ENCODE measurements at places on chromosomes 12 and 14.

DNA sequence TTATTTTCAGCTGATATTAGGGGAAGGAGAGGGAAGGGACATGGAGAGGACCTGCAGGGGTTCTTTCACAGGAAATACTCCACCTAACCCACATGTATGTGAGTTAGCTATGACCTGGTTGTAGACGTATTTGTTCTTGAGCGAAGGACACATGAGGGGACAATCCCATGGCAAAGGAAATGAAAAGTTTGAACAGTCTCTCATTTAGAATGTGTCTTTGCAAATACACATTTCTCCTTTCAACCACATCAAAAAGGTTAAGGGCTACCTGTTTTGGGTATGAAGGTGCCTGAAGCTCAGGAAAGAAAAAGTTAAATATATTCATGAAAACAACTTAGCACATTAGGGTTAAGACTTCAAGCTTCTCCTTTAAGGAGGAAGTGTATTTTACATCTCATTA is 7.4 kb downstream of the PYGL start:
- DNase-seq = no peak

DNA sequence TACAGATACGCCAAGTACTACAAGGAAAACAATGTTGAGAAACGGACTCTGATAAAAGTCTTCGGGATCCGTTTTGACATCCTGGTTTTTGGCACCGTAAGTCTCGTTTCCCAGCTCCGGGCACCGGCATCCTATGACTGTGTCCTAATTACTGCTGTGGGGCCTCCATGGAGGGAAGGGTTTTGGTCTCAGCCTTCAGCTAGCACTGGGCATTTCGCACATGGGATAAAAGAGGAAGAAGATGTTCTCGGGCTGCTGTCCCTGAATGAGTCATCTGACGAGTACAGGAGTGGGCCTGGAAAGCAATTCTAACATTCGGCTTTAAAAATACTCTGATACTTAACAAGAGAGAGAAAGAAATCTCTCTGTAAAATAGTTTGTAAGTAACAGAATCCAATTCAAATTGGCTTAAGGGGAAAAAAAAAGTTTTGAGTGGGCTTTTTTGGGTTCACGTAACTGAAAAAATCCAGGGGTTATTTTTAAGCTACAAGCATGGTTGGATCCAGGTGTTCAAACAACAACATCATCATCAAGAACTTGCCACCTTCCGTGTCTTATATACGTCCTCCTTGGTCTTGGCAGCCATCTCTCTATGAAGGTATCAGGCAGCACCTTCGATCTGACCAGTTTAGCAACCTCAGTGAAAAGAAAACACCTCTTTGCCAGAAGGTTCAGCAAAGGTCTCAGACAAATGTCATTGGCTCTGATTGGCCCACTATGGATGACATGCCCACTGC is 34.4 kb upstream of the P2RX4 start:
- no peak for DNase-seq

- no peak for DNase-seq
These were observed 55.1 kb downstream of the TTC6 start for GRCh38 chr14:37650356-37651037.

GRCh38 chr12:34386621-34387255 is 364.4 kb downstream of the ALG10 start:
- no peak for DNase-seq

- no peak for DNase-seq
These were observed 16.2 kb downstream of the FAM222A start for GRCh38 chr12:109729801-109730200.

DNA sequence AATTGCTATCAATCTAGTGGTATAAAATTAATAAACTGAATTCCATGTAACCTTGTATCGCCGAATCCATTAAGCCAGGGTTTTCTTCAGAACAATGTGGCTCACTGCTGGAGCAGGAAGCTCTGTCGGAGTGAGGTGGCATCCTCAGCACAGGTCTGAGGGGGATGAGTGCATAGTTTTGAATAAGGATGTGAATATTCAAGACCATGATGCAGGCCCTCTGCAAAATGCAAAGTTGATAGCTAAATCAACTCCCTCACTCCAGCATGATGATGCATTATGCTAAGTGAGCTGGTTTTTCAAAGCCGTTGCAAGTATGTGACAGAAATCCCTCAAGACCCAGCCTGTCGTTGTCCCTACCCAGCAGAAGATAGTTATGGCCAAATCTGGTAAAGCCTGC is 53.0 kb downstream of the TRIM9 start:
- DNase-seq = no peak

DNA sequence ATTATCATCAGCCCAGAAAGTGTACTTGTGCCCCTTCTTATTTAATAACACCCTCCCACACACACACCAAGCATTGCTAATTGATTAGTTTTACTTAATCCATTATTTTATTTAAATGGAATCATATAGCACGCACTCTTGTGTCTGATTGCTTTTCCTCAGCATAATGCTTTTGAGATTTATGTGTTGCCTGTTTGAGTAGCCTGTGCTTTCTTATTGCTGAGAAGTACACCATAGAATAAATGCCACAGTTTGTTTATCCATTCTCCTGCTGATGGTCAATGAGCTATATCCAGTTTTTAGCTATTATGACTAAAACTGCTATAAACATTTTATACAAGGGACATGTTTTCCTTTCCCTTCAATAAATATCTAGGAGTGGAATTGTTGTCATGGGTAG is 409.9 kb upstream of the PDE3A start:
- no peak for DNase-seq

GRCh38 chr14:97029800-97030199 is 232.6 kb downstream of the VRK1 start:
- no peak for DNase-seq

GRCh38 chr12:131058700-131059099 is 105.0 kb downstream of the ADGRD1 start:
- no peak for DNase-seq

- no peak for DNase-seq
These were observed 23.7 kb downstream of the NINJ2 start for GRCh38 chr12:639566-639965.

DNA sequence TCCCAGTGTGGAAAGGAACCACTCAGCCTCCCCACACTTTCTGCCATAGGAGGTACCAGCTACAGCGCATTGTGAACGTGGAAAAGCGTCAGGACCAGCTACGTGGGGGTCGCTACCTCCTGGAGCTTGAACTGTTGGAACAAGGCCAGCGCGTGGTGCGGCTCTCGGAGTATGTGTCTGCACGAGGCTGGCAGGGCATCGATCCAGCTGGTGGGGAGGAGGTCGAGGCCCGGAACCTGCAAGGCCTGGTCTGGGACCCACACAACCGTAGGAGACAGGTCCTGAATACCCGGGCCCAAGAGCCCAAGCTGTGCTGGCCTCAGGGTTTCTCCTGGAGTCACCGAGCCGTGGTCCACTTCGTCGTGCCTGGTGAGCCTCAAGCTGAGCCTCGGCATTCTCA is 96.8 kb downstream of the B4GALNT3 start:
- DNase-seq = peak; percentile 25

GRCh38 chr14:93915070-93915705 is 12.0 kb upstream of the FAM181A start:
- no peak for DNase-seq

Data from left hindlimb (tissue), 1 donor.